Forelimb muscle (tissue), 1 donor: ENCODE measurements at places on chromosomes 2 and 18. TPM values are rescaled to one million over a fixed set of nuclear protein-coding genes. Genes with fewer than 3 reads are reported as not detected.

GRCh38 chr18:6885006-6885481, 155.5 kb downstream of the ARHGAP28 start:
- DNase-seq: no peak

CKAP2L gene
- polyA plus RNA-seq: 6.4 TPM

DNA sequence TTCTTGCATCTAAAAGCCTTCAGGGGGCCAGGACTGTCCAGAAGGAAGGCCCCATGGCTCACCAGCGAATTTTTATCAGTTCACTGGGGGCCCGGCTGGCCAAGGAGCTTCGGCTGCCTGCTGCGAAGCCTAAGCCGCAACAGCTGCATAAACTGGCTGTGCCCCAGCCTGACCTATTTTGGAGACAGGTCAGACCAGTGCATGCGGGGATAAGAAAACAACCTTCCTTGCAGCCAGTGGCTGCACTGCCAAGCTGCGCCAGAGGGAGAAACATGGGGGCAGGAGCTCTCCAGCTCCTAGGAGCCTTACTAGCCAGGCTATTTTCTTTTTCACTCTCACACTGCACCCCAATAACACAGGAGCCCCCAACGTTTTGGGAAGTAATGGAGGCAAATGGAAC, 15.2 kb downstream of the PAX3 start:
- no peak for DNase-seq

RAB17 gene
- 4.1 TPM for polyA plus RNA-seq

GRCh38 chr18:58484989-58485981, 143.6 kb downstream of the ALPK2 start:
- DNase-seq: no peak

- no peak for DNase-seq
These were observed 28.7 kb upstream of the MGAT5 start for GRCh38 chr2:134225173-134225572.

DNA sequence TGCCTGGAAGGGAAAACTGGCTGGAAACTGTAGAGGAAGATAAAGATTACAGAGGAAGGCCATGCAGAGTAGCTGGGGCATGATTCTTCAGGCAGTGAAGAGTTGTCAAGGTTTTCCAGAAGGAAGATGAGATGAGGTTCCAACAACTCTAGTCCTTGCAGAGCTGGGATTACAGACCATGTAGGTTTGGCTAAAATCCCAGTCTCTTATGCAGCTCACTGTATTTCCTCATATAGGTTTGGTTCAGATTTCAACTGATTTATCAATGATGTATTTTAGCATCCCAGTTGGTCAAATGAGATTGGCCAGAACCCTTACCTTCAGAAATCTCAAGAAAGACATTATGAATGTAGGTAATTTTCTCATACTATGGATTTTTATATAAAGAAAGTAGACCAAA, 16.4 kb downstream of the FAP start:
- DNase-seq: no peak

- DNase-seq: peak; percentile 72
These were observed 55.4 kb upstream of the UPP2 start for GRCh38 chr2:158046121-158046880.

- no peak for DNase-seq
These were observed 99.0 kb downstream of the ZFP36L2 start for GRCh38 chr2:43127208-43127940.

AFF3 gene
- 3.5 TPM for polyA plus RNA-seq

REG1B gene
- not detected for polyA plus RNA-seq

- DNase-seq: no peak
These were observed 65.3 kb downstream of the SUCLG1 start for GRCh38 chr2:84393829-84394228.
